ENCODE measurements at places on chromosomes 1 and 21.

DNA sequence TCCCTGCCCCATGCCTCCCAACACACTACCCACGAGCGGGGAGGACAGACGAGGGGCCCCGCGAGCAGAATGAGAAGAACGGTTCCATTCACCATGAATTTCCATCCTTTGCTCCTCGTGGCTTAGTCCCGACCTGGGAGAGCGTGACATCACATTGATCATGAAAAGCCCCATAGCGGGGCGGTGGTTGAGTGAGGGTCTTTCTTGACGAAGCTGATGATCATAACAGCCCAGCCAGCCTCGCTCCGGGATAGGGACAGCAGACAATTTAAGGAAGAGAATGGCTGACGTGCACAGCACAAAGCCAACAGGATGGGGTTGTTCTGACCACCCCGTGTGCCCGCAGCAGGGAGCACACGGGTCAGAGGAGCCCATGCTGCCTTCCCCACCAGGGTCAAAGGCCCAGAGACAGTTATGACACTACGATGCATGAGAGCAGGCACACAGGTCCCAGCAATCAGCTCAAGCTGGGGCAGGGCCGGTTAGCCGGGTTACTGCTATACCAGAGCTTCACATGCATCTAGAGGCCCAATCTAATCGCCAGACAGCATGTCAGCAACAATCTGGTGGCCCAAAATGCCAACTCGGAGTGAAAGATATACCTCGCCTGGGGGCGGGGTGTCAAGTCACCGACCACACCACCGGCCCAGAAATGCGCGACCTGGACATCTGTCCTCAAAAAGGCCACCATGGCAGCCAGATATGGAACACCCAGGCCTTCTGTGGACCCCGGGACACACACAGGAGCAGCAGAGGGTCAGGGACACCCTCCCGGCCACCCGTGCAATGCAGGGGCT is 135.2 kb downstream of the LIPI start:
- DNase-seq = no peak

DNA sequence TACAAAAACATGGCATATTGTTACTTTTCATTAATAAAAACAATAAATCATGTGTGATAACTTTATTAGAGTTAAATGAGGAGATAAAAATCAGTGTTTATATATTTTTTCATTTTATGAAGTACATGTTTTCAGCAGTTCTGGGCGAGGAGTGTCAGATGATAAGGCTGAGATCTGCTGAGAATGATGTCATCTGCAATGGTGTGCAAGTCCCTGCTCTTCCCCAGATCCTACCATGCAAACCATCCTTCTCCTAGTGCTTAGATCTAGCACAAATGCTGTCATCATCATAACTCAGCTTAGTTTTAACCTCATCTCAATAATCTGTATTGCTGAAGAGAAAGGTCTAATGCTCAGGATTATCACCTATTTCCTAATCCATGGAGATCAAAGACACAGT is 214.4 kb upstream of the DAB1 start:
- no peak for DNase-seq

DNA sequence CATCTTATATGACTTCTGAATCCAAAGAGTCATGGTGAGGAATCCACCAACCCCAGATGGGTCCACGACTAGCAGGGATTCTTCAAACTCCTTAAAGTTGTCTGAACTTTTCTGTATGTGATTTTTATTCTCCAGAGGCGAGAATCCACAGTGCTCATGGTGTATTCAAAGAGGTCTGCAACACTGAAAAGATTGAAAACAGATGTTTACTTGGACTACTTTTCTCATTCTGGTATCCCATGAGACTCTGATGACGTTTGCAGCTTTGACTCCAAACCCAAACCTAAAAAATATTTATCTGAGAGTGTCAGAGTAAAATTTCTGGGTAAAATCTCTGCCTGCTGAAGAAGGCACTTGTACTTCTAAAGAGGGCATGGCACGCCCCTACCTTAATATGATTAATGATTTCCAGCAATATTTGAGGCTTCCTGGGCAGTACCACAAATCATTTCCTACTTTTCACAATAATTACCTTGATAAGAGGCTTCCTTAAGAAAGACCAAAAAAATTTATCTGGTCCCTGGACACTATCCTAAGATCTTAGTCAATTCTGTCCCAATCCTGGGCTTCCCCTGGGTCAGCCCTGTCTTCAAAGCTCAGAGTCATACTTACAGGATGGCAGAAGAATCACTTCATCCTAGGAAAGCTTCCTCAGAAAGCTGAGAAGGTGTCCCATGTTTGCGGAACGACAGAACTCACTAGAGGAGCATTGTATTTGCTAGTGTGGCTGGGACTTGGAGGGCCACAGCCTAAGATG is 76.5 kb upstream of the MAP10 start:
- no peak for DNase-seq

DNA sequence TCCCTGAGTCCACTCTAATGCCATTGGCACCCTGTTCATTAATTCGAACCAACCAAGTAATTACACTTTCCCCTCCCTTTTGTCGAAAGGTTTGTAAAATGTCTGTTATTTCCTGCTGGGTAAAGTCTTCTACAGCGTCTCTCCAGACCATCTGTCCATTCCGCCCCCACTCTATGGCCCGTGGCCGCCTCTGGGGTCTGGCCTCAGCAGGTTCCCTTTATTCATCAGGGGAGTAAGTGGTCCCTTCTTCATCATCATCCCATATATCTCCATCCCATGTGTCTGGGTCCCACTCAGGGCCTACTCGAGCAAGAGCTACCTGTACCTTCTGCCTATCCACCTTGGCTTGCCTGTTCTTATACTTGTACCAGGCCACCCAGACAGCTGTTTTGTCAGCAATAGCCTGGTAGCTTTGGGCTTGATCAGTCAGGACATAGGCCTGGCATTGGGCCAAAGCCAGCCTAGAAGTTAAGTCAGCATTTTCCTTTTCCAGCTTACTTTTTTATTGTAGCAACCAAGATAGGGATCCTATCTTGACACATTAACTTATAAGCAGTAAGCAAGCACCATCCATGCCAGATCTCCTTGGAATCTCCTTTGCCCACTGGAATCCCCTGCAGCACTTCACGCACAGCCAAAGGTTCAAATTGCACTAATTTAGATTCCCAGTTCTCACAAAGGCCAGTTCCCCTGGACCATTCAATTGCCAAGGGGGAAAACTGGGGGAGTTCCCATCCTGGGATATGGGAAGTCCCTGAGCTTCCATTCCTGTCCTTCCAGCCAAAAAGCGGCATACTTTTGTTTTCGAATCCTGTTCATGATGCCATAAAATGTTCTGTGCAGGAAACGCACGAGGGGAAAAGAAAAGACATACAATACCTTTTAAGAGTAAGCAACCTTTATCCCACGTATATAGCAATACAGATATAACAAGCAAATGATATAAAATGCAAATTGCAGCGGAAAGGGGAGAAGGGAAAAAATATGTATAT is 6.6 kb upstream of the STUM start:
- DNase-seq = no peak

- no peak for DNase-seq
Measured at GRCh38 chr1:2132222-2133038, 62.1 kb downstream of the FAAP20 start.

GRCh38 chr1:155295183-155295941 is 5.9 kb downstream of the PKLR start:
- no peak for DNase-seq

DNA sequence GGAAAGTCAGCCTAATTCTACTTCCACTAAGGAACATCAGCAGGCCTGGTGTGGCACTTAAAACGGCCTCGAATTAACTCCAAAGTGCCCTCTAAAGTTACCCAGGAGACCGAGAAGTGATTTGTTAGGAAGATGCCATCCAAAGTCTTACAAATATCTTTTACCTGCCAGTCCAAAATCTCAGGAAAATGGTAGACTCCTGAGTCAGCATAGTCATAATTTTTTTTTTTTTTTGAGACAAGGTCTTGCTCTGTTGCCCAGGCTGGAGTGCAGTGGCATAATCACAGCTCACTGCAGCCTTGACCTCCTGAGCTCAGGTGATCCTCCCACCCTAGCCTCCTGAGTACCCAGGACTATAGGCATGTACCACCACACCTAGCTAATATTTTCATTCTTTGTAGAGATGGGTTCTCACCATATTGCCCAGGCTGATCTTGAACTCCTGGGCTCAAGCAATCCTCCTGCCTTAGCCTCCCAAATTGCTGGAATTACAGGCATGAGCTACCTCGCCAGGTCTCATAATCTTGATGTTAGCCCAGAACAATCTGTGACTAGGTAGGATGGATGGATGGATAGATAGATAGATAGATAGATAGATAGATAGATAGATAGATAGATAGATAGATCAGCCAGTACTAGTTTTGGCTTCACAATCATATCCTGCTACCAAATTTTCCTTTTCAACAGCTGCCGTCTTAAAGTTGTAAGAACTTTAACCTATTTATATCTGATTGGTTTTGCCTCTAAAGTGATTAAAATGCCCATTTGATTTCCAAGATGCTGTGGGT is 25.3 kb upstream of the PPP2R5A start:
- DNase-seq = no peak

DNA sequence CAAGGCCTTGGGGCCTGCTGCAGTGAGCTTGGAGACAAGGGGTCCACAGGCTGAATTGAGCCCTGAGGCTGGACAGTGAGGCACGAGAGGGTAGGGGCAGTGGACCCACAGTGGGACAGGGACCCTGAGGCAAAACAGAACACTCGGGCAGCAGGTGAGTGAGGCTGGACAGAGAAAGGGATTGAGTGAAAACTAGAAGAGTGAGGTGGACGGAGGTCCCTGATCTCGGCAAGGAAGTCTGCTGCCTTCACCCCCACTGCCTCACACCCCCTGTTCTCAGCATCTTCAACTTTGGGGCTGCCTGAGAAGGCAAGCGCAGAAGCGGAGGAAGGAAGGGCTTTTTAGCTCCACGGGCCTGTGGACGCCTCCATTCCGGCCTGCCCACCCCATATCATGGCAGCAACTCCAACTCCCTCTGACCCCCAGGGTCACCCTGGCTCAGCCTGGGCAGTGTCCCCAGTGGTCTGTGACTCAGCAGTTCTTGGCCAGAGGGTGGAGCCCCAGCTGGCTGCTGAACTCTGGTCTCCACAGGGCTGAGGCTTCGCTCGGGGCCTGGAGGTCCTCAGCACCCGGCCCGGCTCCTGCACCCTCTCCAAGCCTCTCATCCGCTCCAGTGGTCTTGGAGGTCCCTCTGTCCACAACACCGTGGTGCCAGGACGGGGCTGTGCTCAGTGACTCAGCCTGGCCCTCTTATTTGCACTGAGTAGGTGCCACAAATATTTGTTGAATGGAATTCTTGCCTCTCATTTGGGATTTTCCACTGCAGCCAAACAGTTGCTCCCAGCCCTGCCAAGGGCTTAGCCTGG is 60.0 kb upstream of the EPS8L3 start:
- peak; percentile 51 for DNase-seq

GRCh38 chr1:233245191-233245765 is 50.2 kb downstream of the PCNX2 start:
- no peak for DNase-seq

DNA sequence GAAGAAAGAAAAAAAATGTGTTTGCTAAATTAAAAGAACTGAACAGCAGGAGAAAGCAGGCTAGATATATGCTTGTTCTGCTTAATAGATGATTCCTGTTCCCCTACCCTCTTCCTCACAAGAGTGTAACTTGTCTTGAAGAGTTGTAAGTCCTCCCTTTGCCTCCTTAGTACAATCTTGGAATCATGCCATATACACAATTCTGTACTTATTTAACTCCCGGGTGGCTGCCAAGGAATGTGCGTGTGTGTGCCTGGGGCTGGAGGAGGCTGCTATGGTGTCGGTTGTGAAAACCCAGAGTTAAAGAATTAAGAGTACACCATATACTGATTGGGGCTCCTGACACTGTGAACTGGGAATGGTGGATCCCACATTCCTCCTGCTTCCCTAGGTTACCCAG is 194.2 kb downstream of the SIPA1L2 start:
- DNase-seq = no peak

DNA sequence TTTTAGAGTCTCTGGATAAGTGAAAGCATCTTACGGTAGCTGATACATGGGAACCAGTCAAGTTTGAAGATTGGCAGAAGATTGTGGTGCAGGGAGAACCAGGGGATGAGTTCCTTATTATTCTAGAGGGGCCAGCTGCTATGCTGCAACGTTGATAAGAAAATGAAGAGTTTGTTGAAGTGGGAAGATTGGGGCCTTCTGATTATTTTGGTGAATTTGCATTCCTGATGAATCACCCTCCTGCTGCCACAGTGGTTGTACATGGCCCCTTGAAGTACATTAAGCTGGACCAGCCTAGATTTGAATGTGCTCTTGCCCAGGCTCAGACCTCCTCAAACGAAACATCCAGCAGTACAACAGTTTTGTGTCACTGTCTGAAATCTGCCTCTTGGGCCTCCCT is 45.9 kb downstream of the BTBD8 start:
- no peak for DNase-seq
